Dermis microvascular lymphatic vessel endothelial cell (primary cell): ENCODE measurements at places on chromosomes 16 and 17. TPM values are rescaled to one million over a fixed set of nuclear protein-coding genes. Genes with fewer than 3 reads are reported as not detected.

DNA sequence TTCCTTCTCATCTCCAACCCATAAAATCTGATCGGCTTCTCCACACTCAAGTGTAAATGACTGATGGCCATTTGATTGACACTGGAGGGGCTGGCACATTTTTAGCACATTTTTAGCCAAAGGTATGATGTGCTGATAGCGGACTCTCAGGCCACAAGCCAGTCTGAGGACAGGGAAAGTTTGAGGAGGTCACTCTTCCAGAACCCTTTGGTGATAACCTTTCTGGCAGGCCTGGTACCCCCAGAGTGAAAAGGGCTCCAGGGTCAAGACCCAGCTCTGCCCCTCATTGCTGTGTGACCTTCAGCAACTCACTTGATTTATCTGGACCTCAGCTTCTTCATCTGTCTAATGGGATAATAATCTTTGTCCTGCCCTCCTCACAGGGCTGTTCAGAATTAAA lies 1.7 kb upstream of the NLRC5 start:
- DNase-seq = no peak

GRCh38 chr17:10156948-10157607 lies 41.3 kb downstream of the GAS7 start:
- no peak for DNase-seq

DNA sequence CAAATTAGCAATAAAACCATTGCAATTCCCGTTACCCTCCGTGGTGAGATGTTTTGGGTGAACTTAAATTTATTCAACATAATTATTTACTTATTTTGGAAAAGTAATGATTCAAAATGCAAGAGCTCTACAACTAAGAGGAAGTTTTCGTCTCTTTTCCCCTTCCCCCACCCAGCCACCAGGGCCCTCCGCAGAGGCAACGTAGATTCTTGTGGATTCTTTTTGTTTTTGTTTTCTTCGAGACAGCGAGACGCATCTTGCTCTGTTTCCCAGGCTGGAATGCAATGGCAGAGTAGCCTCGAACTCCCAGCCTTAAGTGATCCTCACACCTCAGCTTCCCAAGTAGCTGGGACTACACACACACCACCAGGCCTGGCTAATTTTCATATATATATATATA lies 19.2 kb downstream of the CCDC40 start:
- DNase-seq = no peak

DNA sequence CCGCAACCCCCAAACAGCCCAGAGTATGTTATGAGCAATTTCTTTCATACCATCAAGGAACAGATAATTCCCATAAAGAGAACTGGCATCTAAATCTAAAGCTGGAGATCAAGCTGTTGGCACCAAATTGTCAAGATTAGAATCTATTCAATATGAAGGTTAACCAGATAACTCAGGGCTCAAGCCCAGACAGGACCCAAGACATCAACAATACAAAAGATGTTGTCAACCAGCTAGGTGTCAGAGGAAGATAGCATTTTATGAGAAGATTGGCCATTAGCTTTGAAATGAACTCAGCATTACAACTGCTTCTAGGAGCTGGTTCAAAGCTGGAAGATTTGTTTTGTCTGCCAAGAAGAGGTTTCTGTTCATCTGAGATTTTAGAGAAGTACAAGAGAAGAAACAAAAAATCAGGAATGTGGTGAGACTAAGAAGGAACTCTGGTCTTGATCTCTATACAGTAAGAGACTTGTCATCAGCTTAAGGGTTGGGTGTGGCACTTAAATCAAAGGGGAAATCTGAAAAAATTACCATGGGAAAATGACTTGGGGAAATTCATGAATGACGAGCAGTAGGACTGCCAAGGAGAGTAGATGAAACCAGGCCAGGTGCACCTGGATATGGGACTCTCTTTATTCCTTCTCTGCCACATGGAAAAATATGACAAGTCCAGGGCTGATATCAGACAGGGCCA lies 64.2 kb upstream of the COX10 start:
- no peak for DNase-seq

DNA sequence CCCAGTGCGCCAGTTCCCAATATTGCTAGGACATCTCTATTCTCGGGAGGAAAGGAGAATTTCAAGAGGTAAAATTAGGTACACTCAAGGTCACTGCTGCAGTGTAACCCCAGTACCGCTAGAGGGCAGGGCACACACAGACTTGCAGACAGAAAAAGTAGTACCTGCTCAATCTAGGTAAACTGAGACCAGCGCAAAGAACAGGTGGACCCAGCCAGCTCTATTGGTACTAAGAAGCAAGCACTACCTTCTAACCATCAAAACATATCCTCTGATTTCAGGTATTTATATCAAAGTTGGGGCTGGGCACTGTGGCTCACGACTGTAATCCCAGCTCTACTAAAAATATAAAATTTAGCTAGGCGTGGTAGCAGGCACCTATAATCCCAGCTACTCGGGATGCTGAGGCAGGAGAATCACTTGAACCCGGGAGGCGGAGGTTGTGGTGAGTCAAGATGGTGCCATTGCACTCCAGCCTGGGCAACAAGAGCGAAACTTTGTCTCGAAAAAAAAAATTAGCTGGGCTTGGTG lies 3.6 kb upstream of the WDR81 start:
- DNase-seq = peak; percentile 36

- no peak for DNase-seq
These were observed 18.6 kb upstream of the C17orf113 start for GRCh38 chr17:42068979-42069378.

- no peak for DNase-seq
These were observed 5.8 kb downstream of the TOM1L2 start for GRCh38 chr17:17966399-17966798.

- no peak for DNase-seq
These were observed 425.1 kb downstream of the SLC39A11 start for GRCh38 chr17:72667096-72668063.

GRCh38 chr17:10041287-10041612 lies 136.2 kb upstream of the RCVRN start:
- peak; percentile 74 for DNase-seq

DNA sequence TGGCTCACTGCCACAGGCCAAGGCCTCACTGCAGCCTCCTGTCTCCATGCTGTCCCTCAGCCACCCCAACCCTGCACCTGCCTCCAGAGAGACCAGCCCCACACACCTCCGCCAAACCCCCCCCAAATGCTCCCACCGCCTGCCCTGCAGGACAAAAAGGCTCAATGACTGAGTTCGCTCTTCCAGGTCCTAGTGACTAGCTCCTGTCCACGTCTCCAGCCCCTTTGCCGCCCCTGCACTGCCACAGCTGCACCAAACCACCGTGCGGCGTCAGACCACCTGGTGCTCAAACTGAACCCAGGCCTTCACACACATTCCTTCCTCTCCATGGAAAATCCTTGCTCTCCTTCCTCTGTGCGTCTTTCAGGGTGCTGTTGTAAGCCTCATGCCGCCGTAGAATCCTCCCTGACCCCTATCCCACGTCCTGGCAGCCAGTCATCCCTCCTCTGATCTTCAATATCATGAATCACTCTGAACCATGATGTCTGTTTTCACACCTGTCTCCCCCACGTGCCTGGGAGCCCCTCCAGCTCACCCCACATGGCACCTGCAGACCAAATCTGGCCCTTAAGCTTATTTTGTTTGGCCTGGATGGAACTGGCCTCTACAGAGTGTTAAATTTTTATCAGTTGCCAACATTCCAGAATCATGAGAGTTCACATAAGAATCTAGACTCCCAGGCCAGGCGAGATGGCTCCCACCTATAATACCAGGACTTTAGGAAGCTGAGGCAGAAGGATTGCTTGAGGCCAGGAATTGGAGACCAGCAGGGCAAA lies 4.3 kb upstream of the GSG1L start:
- peak; percentile 46 for DNase-seq

- no peak for DNase-seq
These were observed 16.9 kb downstream of the PLCG2 start for GRCh38 chr16:81796035-81796434.

DNA sequence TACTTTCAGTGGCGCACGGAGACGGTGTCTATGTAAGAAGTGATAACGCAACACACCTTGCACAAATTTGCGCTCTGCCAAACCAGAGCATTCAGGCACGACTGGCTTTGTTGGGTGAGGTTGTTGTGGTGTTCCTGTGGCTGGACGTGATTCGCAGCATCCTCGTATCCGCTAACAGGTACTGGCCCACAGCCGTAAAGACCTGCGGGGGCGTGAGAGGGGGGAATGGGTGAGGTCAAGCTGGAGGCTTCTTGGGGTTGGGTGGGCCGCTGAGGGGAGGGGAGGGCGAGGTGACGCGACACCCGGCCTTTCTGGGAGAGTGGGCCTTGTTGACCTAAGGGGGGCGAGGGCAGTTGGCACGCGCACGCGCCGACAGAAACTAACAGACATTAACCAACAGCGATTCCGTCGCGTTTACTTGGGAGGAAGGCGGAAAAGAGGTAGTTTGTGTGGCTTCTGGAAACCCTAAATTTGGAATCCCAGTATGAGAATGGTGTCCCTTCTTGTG lies 510.9 kb downstream of the KCNJ18 start:
- no peak for DNase-seq

GRCh38 chr17:17146786-17147406 lies 59.2 kb downstream of the PLD6 start:
- no peak for DNase-seq

DNA sequence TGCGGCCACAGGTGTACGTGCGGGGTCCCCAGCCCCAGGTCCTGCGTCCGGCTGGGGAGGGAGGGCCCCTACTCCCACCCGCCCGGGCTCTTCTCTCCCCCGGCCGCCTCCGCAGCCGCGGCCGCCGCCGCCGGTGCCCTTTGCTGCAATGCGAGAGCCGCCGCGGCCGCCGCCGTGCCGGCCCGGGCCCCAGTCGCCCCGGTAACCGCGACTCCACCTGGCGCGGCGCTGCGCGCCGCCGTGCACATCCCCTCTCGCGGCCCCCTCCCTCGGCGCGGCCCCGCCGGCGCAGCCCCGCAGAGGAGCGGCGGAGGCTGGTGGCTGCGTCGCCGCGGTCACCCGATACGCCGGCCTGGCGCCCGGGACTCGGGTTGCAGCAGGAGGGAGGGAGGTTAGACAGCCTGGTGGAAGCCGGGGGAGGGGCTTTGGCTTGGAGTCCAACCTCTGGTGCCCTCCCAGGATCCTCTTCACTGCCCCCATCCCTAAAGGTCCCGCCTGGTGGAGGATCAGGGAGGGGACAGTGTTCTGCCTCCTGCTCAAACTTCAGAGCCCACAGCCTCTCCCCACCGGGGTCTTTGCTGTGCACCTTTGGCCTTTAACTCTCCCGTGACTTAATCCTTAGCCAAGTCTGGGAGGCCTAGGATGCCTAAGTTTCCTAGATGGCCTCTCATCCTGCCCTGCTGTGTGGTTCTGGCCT lies 32.9 kb downstream of the SRCIN1 start:
- no peak for DNase-seq

DNA sequence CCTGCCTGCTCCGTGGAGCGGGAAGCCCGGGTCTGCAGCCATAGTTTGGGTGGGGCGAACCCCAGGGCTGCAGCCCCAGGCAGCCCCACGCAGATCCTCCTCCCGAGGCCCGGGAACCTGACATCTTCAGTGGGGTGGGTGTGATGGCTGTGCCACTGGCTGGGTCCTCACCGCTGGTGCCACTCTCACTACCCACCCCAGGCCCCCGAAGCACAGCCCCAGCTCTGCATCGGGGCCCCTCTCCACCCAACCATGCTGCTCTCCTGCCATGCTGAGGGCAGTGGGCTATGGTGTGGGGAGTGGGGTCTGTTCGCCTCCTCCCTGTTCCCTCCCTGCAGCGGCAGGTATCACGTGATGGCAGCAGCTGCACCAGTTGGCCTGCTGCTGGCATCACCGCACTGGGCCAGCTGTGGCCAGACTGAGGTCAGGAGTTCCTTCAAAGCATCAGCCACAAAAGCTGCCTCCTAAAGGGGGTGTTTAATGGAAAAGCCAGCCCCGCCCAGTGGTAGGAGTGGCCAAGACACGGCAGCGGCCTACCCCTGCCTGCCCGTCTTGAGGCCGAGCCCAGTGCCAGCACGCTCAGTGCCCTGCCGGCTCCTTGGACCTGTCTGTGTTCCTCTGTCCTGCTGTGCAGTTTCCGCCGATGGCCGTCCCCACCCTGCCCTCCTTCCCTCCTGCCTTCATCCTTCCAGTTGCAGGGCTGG lies 10.8 kb downstream of the KCTD5 start:
- no peak for DNase-seq

- peak; percentile 58 for DNase-seq
These were observed 765 bp downstream of the COL1A1 start for GRCh38 chr17:50200457-50201275.

DNA sequence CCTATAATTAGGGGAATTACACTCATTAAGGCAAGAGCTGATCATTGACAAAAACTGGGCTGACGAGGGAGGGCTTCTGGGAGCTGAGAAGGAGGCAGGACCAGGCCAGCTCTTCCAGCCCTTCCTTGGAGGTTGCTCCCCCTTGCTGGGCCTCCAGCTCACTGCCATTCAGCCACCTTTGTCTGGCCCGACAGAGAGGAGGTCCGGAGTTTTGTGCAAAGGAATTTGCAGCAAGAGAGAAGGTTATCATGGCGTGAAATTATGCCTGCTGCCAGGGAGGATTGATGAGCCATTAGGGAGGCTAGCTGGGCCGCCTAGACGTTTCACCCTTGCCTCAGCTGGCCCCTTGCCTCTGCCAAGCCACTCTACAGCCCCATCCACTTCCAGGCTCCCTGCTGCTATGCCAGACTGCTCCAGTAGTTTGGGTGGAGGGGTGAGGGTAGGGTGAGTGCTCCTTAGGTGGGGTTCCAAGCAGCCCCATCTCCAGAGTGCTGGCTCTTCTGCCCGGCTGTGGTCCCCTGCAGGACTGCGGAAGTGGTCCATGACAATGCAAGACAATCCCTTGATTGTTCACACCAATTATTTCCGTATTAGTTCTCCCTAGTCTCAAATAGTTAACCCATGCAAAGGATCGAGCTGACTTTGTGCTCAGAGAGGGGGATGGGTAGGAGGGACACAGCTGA lies 17.1 kb upstream of the PHF12 start:
- no peak for DNase-seq

DNA sequence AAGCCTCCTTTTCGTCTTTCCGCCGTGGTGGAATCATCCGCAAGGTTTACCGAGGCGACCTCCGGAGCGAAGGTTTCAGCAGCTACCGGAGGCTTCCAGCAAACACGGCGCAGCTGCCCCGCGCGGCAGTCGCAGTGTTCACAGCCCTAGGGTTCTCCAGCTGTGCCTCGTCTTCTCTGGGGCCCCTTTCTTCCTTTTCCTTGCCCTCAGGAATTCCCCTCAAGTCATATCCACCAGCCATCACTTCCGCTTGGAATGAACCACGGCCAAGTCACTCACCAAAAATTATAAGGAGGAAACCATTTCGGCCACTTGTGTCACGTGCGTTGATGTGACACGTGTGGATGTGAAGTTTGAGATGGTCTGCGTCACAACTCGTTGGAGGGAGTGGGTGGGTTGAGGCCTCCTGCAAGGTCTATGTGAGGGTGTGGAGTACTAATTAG lies 636 bp upstream of the ERN1 start:
- peak; percentile 78 for DNase-seq

DNA sequence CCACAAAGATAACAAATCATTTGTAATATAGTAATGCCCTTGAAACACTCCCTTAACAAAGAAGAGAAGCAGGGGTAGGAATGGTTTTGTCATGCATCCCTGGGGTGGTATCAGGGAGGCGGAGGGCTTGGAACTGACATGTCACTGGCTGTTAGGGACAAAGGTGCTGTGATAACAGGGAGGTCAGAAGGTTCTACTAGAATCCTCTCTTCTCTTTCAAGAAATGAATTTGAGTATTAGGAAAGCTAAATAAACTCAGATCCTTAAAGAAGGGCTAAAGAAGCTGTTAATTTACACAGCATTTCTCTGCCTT lies 65.4 kb upstream of the ADAMTS18 start:
- no peak for DNase-seq

Gene SULT1A4
- 9.6 and 17.7 TPM in 2 replicates for total RNA-seq

Gene HOXB4
- total RNA-seq = 0.90 and 1.0 TPM in 2 replicates

Gene SSH2
- total RNA-seq = 12.6 and 15.3 TPM in 2 replicates

Gene GRAPL
- 23.5 and 56.0 TPM in 2 replicates for total RNA-seq

Gene KRT31
- not detected in 2 replicates for total RNA-seq
